ENCODE measurements at places on chromosomes 3 and 15.
A peak's percentile ranks its signal among the peaks of the same experiment; 100 is the strongest.

GRCh38 chr3:40437889-40438288 is 19.2 kb upstream of the RPL14 start:
- no peak for DNase-seq

DNA sequence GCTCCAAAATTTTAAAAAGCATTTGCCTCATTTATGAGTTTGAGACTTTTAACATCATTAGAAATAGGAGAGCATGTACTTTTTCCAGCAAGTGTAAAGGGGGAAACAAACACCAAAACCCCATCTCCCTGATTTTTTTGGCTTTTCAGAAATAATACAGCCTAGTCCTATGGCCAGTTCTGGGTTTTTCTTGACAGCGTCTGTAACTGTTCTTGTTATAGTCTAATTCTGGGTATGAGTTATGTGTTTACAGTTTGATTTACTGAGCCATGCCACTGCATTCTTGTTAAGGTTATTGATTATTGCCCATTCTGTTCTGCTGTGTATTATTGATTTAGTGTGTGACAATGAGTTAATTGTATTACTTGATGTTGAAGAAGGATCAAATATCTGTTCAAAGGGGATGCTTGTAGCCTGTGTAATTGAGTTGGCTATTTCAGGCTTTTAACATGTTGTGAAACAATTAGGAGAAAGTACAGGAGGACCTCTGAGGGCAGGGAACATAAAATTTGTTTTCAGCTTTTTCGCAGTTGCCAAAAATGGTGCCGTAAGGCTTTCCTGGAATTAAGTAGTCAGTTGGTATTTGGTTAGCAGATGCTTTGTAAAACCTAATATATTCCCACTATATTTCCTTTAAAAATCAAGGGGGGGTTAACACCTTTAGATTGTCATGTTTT is 46.1 kb downstream of the MBNL1 start:
- no peak for DNase-seq

DNA sequence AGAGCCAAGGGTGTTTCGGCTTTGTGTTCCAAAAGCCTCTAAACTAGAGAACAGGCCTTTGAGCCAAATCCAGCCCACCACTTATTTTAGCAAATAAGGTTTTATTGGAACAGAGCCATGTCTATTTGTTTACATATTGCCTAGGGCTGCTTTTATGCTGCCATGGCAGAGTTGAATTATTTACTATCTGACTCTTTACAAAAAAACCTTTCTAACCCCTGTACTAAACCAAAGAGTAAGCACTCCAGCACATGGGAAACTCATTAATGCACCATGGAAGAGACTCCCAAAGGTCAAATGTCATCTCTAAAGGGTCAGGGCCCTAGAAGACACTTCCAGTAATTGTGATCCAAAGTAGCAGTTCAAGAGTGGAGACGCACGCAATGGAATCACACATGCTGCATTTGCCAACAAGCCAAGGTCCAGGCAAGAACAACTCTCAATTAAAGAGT is 22.3 kb downstream of the OSBPL10 start:
- DNase-seq: no peak

GRCh38 chr15:65174509-65174908 is 10.6 kb downstream of the CLPX start:
- no peak for DNase-seq

DNA sequence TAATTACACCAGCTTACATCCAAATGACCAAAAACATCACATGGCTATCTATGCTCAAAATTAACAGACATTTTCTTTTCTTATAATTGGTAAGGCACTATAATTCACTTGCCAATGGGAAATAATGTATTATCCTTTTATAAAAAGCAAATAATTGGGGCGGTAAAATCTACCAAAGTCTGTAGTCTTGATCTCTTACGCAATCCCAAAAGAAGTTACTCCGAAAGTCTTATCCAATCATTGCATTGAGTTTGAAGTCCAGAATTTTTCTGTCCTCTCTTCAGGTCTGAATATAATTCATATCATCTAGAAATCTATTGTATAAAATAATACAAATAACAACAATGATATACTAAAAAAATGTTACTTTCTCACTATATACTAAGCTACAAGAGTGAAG is 273.3 kb upstream of the CADM2 start:
- DNase-seq: no peak

DNA sequence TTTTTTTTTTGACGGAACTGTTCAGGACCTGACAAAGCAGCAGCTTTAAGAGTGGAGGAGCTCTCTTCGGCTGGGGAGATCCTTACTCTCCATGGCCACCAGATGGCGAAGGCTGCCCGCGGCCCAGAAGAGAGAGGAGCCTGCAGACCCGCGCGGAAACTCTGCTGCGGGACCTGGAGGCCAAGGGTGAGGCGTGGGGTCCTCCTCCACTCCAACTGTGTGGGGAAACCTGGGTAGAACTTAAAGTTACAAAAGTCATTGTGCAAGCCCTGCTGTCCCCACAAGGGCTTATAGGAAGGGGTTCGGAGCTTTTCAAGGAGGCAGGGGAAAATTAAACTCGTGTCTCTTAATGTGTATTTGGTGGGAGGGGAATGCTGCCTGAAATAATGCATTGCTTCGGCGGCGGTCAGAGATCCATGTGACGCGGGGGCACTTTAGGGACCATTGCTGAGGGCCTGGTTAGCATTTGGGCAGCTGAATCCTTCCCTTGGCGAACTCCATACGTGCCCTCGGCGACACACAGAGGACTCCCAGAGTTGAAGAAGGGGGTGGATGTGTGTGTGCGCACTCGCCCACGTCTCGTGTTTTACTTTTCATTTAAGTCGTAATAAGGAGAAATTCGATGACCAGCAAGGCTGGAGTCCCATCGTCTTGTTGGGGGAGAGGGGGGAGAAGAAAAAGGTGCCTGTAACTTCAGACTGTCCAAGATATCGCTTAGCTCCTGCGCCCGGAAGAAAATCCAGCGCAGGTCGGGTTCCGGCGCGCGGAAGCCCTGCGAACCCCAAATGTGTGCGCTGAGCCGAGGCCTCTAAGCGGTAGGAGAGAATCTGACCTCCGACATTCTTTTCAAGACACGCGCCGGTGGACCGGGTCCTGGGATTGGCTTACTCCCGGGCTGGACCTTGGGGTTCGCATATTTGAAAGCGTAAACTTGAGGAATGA is 9.7 kb downstream of the EOMES start:
- DNase-seq: peak; percentile 64

GRCh38 chr15:77784361-77785292 is 151.9 kb upstream of the LINGO1 start:
- no peak for DNase-seq

GRCh38 chr3:118943597-118943996 is 91.0 kb downstream of the IGSF11 start:
- no peak for DNase-seq

GRCh38 chr3:87796137-87796842 is 262.5 kb downstream of the CGGBP1 start:
- DNase-seq: no peak

DNA sequence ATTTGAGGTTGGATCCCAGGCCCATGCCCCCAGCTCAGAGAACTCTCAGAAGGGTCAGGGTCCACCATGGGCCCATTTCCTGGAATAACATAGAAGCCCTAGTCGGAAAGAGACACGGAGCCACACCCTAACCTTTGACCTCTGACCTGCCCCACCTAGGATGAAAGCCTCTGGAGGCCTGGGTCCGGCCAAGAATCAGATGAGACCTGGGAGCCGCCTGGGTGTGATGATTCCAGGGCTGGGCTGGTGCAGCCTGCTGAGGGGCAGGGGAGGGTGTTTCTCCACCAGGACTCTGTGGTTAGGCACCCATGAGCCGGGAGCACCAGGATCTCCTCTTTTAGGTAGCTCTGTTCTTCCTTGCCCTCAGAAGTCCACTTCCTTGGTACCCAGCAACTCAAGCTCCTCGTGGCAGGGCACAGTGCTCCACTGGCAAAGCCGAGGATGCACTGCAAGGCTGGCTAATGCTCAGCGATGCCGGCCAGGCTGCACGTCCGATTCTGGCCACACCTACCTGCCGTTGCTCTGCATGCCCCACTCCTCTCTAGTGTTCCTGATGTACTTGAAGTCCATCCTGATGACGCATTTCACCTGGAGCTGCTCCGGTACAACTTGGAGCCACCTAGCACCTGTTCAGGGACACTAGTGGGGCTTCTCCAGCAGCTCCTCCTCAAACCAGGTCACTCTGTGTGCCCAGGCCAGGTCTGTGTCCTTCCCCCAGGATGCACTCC is 57.4 kb downstream of the ZNF445 start:
- DNase-seq: no peak

GRCh38 chr15:101522091-101522490 is 32.6 kb upstream of the PCSK6 start:
- DNase-seq: no peak

DNA sequence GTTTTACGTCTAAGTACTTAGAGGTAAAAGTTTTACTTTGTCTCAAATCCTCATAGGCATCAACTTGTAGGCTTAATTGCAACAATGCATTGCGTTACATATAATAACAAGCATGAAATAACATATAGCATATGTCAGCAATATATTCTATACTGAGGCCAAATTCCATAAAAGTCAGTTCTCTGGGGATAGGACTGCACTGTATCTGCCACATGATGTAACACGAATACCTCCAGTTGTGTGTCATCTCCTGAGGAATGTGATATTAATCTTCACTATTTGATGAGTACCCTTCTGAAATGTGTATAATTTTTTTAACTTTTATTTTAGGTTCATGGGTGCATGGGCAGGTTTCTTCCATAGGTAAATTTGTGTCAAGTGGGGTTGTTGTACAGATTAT is 126.4 kb downstream of the IMPG2 start:
- no peak for DNase-seq

DNA sequence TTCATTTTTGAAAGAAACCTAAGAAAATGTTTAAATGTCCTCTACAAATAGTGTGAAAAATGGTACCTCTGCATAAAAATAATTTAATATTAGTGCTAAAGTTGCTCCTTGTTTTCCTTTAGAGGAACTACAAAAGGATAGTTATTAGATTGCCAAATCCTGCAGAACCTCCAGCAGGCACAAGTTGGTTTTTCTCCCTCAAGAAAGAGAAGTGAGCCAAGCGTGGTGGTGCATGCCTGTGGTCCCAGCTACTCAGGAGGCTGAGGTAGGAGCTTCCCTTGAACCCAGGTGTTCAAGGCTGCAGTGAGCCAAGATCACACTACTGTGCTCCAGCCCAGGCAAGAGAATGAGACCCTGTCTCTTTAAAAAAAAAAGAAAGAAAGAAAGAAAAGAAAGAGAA is 85.1 kb upstream of the TSEN2 start:
- DNase-seq: no peak

DNA sequence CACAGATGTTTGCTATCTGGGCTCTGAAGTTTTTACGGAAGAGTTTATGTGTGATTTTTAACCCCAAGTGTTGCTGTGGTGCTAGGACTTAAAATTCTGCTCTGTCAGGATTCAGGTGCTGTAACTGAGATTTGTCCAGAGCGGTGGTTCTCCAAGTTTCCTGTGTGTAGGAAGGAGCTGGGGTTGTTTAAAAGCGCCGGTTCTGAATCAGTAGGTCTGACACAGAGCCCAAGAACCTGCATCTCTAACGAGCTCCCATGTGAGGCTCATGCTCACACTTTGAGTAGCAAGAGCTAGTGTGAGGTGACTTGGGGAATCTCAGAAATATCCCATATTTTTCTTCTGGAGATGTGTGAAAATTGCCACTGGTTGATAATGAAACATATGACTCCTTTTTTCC is 325.5 kb downstream of the SATB1 start:
- DNase-seq: no peak

DNA sequence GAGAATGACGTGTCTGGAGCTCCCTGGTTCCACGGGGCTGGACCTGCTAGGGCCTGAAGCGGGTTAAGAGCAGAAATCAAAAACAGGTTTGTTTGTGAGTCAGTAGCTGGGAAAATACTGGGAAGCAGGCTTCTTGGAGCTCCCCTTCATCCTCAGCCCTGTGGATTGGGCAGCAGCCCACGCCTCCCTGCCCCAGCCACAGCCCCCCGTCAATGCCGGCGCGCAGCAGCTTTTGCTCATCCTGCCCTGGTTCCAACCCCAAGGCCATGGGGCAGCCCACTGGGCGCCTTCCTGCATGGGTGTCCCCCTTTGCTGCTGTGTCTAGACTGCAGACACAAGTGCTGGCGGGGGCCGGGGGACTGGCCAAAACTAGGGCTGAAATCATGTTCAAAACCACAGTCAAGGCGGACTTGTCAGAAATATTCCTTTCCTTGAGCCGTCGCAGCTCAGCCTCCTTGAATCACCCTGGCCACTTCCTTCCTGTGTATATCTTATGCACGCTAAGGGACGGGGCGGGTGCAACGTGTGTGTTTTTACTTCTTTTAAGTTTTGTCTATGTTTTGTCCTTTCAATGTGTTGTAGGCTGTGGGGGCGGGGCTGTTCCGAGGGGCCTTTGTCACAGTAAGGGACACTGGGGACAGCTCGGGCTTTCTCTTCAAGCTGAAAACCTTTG is 108.1 kb downstream of the KLF13 start:
- peak; percentile 72 for DNase-seq

GRCh38 chr3:170467007-170467406 is 48.3 kb downstream of the CLDN11 start:
- no peak for DNase-seq

DNA sequence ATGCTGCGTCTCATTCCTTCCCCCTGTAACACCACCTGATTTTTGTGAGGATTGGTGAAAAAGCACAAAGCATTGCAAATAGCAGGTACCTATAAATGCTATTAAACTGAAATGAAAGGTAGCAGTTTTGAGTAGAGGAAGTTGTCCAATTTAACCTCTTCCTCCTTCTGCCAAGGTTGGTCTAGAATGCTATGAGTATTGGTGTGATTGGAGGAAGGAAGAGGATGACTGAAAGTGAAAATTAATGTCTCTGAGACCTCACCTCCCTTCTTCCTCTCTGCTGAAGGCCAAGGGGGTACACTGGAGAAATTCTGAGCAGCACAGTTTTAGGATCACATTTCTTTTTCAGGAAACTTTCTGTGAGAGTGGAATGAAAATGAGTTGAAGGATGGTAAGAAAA is 94.4 kb downstream of the DTWD1 start:
- DNase-seq: no peak

GRCh38 chr15:81419332-81419943 is 45.4 kb upstream of the TMC3 start:
- DNase-seq: no peak

DNA sequence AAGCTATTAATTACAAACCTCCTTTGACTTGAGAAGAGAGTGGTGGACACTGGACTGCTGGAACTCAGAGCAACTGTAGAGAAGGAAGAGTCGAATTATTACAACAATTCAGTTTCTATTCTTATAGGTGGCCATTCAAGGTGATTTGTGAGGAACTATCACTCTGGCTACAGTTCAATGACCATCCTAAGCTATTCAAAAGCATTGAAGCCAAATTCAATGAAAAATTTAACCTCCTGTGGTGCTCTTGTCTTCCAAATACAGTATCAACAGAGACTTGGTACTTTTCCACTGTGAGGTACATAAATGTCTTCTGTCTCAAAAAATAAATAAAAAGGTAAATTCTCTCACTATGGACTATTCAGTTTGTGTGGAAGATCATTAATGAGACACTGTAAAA is 513.3 kb upstream of the SEMA6D start:
- DNase-seq: no peak

DNA sequence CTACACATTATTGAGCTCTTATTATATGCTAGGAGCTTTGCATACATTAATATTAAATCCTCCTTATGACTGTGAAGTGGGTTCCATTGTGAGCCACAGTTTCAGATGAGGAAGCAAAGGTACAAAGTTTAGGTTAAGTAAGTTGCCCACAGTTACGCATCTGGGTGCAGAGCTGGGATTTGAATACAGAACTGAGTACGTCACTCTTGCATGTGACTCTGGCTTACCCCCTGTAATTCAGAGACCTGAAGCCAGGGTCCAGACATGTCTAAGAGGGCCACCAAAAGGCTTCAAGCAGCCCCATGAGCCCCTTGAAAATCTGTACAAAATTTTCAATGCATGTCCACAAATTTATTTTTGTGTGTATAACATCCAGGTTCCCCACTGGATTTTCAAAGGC is 71.8 kb downstream of the KLF15 start:
- DNase-seq: no peak

Measured in activated T-cell treated with anti-CD3 and anti-CD28 coated beads for 4 hours (primary cell).